CD4-positive, alpha-beta T cell treated with Interleukin-12 subunit alpha and Interleukin-12 subunit beta, for 1 hour (primary cell): ENCODE measurements at places on chromosomes 7 and 10.

GRCh38 chr7:50211130-50212015 lies 93.1 kb upstream of the IKZF1 start:
- no peak for DNase-seq

- no peak for DNase-seq
These were observed 3.7 kb upstream of the ANKRD1 start for GRCh38 chr10:90924552-90924951.

DNA sequence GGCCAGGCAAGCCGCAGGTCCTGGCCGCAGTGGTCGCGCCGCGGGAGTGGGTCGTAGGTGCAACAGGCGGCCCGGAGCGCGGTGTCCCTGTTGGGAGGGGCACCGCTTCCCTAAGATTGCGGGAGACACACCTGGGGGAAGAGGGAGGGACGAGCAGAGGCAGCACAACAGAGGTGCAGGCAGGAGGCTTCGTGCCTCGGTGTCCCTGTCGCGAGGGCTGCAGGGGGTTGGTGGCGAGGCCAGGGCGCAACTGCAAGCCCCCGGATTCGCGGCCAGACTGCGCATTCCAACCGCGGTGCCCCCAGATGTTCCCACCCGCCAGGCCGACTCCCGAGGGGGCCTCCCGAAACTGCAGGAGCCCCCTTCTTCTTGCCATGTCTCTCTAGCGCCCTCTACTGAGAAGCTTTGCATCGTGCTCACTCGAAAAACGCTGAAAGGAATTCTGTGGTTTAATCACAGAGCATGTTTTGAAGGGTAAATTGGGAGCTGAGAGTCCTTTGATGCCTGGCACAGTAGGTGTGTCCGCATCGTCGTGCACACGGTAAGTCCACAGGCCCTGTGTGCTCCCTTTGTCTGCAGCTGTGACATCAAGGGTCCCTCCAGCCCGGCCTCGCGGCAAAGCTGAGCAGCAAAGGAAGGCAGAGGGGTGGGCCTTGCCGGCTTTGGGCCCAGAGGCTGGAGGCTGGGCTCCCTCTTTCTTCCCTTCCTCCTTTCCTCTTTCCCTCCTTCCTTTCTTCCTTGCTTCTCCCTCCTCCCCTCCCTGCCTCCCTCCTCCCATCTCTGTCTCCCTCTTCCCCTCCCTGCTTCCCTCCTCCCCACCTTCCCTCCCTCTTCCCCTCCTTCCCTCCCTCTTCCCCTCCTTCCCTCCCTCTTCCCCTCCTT lies 6.2 kb upstream of the MBL2 start:
- no peak for DNase-seq

DNA sequence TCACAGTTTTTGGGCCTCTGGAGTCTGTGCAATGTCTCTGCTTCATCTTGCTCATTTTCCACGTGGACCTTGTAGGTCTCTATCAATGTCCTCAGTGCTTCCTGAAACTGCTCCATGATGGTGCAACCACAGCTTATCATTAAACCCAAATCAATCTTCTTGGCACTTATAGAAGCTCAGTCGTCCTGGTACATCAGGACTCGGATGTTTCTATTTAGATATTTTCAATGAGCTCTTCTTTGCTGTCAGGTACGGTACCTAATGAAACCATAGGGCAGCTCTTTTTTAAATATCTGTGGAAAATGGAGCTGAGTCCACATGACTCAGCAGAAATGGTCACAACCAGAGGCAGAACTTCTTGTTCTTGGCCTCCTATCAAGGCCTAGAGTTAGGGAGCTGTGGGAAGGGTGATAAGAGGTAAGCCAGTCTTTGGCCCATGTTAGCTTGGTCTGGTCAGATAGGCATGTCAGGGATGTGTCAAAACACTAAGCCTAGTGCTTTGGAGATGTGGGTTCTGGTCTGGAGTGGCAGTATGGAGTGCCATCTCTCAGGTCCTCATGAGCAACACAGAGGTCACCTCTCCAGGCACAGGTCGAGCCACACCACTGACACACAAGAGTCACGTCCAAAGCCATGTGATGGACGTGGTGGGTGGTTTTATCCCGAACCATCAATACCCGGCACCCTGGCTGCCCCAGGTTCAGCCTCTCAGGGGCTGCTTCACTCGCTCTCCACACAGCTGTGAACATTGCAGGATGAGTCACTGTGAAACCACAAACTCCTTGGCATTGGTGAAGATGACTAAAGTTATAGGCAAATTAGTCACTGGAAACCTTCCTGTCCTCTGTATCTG lies 87.0 kb downstream of the TBXAS1 start:
- peak; percentile 40 for DNase-seq

DNA sequence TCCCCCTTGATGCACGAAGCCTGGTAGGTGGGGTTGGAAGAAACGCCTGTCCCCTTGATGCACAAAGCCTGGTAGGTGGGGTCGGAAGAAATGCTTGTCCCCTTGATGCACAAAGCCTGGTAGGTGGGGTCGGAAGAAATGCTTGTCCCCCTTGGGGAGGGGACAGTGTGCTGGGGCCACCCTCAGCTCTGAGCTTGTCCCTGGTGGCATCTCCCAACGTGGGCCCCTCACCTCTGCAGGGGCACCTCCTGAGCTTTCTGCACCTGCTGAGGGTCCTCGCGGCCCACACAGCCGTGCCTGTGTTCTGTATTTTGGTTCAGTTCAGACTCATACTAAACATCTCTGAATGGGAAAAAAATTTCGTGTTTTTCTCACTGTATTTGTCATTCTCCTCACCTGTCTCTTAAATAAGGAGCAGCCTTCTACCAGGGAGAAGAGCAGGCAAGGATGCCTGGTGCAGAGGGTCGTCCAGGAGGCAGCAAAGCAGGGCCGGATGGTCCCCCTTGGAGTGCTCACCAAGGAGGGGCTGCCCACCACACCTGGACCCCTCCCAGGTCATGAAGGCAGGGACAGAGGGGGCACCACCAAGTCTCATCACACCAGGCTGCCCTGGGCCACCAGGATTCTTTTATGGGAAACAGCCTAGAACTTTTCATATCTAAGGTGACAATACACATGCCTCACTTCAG lies 24.7 kb downstream of the VIPR2 start:
- no peak for DNase-seq

- DNase-seq, result peak; percentile 86
These were observed 4.4 kb upstream of the ARID5B start for GRCh38 chr10:61896854-61897661.

DNA sequence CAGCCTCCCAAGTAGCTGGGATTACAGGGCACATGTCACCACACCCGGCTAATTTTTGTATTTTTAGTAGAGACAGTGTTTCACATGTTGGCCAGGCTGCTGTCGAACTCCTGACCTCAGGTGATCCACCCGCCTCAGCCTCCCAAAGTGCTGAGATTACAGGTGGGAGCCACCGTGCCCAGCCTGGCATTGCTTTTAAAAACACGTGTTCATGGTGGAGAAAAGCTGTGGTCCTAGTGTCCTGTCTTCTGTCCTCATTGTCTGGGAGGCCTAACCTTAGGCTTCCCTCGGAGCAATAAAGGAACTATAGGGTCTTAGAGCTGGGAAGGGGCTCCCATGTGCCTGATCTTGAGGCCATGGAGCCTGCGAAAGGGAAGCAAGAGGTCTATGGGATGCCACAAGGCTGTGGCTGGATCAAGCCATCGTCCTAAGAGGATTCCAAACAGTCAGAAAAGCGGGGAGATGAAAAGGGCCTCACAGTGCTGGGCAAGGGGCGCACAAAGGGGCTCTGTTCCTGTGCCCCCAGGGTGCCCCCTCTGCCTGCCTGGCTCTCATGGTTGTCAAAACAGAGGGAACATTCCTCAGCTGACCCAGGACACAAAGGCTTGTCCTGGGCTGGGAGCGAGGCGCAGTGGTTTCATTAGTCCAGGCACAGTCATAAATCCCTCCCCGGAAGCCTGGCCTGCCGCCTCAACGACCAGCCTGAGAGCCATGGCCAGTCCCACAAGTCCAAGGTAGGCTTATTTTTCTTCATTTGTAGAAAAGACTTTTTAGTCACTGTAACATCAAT lies 106.6 kb upstream of the TNS3 start:
- DNase-seq, result no peak

DNA sequence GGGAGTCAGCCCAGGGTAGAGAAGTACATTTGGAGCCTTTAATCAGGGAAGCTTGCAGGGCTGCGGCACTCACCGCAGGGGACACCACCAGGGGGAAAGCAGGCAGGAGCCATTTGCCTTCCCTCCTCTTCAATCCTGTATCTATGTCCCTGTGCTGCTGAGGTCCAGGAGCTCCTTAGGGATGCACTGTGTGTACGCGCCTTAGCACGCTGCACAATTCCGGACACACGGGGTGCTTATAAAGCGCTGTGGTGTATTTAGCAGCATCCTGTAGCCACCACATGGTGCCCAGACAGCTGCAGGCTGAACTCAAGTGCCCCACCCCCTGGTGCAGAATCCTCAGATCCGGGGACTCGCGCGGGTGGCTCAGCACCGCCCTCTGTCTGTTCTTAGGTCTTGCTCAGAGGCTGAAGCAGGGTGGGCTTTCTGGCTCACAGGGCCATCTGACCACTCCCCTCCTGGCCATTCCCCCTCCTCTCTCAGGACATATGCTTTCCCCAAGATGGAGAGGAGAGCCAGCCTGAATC lies 421.4 kb downstream of the SDK1 start:
- no peak for DNase-seq

DNA sequence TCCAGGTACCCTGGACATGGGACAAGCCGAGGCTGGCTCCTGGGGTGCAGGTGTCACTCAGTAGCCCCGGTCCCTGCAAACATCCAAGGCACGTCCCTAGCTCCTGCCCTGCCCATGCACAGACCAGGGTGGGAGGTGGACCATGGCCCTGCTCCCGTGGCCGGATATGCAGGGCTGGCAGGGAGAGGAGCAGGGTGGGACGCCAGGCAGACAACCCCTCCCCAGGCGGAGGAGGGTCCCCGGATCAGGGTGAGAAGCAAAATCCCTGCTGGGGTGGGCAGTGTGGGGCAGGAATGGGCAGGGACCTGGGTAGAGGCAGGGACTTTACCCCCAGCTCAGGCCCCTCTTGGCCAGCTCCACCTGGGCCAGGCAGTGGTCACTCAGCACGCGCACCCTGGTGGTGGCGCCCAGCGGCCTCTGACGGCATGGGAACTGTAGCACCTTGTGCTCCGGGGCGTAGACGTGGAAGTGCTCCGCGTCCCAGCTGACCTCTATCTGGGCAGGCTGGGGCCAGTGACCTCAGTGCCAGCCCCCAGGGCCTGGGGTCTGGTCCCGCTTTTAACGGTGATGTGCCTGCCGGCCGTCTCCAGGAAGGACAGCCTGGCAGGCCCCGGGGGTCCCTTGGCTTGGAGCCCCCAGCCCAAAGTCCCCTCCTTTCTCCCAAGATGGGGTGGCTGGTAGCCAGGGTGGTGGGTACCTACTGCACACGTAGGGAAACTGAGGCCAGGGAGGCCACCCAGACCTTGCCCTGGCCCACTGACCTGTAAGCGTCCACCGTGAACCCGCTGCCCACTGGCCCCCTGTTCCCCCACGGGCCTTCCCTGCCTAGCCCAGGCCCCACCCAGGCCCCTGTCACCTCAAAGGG lies 1.2 kb downstream of the GRIFIN start:
- no peak for DNase-seq

GRCh38 chr10:106534441-106534840 lies 630.1 kb downstream of the SORCS1 start:
- no peak for DNase-seq

DNA sequence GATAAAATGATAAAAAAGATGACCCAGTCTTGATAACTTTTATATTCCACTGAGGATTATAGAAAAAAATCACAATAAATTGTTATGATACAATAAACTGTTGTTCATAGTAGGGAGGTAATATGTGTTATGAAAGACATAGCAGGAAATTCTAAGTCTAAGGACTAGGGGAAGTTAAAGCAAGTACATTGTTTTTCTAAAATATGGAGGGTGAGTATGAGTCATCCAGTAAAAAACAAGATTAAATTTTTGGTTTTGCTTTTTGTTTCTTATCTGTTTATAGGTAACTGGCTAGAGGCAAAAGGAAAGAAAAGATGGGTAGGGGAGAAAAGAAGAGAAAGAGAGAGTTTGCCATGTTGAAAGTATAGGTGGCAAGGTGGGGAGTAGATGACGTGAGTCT lies 188.4 kb downstream of the POLR1F start:
- no peak for DNase-seq

- no peak for DNase-seq
These were observed 9.4 kb upstream of the IRF5 start for GRCh38 chr7:128928159-128928813.

GRCh38 chr10:30742471-30742870 lies 112.9 kb upstream of the LYZL2 start:
- no peak for DNase-seq

DNA sequence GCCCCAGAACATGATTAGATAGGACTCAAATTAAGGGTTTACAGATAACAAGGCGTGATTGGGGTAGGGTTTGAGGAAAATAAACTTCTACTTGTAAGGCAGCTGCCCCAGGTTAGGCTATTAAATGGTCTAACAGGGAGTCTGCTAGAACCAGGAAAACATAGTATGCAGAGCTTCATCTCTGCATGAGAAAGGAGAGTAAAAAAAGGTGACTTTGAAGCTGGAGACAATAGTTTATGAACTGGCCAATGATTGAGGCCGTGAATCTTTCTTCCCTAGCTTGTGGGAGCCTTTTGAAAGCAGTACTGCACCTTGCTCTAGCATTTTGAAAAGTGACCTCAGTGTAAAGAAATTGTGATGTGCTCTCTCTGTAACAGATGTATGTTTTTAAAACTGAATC lies 48.5 kb upstream of the STARD3NL start:
- DNase-seq, result no peak

- DNase-seq, result no peak
These were observed 15.9 kb upstream of the CFAP46 start for GRCh38 chr10:132957981-132958882.

DNA sequence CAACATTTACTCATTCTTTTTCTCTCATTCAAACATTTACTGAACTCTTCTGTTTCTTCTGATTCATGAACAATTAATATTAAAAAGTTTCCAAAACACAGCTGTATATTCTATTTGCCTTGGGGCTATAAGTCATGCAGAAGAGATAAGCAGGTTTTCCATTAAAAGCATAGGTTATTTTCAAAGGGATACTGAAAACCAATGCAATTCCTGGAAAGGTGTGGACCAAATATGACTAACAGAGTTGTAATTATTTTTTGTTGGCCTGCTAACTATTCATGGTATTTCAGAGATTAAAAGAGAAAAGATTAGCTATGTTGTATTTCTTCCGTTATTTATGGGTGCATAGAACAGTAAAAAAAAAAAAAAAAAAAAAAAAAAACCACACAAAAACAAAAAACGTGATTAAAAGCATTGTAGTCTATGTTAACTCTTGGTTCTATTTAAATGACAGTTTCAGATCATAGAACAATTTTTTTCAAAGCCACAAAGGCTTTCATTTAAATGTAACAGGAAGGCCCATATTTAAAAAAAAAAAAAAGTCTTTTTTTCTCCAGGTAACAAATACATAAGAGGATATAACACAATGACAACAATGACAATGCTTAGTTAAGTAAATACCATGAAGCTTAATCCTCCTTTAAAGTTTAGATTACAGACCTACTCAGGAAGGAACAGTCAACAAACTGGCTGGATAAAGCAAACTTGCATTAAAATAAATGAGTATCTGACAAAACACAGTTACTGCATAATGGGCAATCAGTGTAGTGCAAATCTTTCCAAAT lies 1042.9 kb downstream of the GATA3 start:
- peak; percentile 51 for DNase-seq

- no peak for DNase-seq
These were observed 59.9 kb downstream of the TNS3 start for GRCh38 chr7:47521816-47522561.

- no peak for DNase-seq
These were observed 905.2 kb upstream of the ZNF722 start for GRCh38 chr7:63093481-63093880.

GRCh38 chr10:132407846-132408278 lies 10.9 kb downstream of the PWWP2B start:
- no peak for DNase-seq
